NCI-H1694 treated with DMSO at 0.1 percent for 48 hours (cell line): ENCODE measurements at places on chromosomes 5 and 9.

DNA sequence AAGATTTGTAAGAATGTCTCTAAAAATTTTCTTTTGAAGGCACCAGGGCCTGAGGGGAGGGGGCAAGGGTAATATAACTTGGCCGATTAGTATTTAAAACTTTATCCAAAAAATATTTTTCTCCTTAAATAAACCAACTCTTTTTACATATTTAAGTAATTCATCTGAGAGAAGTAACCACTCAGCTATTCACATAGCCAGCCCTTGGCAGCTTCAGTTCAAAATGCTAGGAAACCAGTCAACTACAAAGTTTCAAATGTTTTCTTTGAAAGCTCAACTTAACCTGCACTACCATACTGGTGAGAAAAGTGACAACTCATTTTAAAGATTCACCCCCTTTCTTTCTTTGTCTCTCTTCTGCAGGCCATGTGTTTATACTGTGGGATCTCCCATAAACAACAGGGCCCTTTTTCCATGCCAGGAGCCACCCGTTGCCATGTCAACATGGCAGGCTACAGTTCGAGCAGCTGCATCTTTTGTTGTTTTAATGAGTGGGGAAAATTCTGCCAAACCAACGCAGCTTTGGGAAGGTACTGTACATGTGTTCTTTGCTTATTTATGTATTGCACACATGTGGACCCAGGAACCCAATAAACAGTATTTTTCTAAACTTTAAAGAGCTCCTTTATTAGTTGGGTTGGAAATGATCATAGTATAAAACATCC lies 46.3 kb downstream of the AOPEP start:
- DNase-seq, result peak; percentile 62

DNA sequence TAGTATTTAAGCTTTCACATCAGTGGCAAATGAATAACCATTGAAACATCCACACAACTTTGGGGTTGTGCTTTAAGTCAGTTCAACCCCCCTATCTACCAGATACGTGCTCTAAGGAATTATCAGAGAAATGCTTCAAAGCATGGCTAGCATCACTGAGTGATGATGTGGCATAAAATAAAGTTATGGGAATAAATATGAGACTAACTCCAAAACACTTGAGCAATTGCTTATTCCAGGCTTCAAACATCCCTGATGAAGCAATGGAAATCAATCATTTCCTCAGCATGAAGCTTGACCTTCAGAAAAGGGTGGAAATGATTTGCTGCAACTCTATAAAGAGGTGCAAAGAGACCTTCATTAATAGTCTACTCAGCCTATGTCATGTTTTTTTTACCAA lies 292.0 kb upstream of the SMC2 start:
- no peak for DNase-seq

- no peak for DNase-seq
Measured at GRCh38 chr5:56480705-56481427, 247.7 kb upstream of the ANKRD55 start.

- no peak for DNase-seq
Measured at GRCh38 chr5:84091127-84091799, 293.4 kb downstream of the EDIL3 start.

DNA sequence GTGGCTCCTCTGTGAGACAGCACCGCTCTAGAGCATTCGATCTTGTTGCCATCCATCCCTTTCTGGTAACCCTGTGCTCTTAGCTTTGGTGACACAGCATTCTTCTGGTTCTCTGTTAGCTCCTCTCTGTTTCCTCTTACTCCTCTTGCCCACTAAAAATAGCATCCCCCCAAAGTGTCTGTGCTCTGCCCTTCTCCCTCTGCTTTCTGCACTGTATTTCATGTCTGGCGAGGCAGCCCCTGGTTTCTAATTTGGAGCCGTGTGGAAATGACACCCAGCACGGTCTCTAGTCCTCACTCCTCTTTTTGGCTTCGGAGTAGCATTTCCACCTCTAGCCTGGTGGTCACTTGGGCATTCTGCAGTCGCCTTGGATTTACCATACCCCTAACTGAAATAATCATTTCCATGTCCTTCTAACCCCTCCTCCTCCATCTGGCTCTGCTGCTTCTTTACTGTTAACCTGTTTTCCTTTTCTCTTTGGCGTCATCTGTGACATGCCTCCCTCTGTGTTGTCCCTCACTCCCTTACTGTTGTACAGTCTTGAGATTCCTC lies 23.8 kb downstream of the NPR3 start:
- DNase-seq, result no peak

- no peak for DNase-seq
Measured at GRCh38 chr9:110440172-110440571, 102.5 kb upstream of the TXNDC8 start.

GRCh38 chr9:70407081-70407503 lies 7.4 kb downstream of the KLF9 start:
- no peak for DNase-seq

- DNase-seq, result no peak
Measured at GRCh38 chr9:97761879-97762278, 64.7 kb upstream of the XPA start.

- DNase-seq, result no peak
Measured at GRCh38 chr9:126456441-126457174, 130.0 kb downstream of the MVB12B start.

GRCh38 chr5:76789991-76790581 lies 28.7 kb upstream of the F2RL1 start:
- no peak for DNase-seq

DNA sequence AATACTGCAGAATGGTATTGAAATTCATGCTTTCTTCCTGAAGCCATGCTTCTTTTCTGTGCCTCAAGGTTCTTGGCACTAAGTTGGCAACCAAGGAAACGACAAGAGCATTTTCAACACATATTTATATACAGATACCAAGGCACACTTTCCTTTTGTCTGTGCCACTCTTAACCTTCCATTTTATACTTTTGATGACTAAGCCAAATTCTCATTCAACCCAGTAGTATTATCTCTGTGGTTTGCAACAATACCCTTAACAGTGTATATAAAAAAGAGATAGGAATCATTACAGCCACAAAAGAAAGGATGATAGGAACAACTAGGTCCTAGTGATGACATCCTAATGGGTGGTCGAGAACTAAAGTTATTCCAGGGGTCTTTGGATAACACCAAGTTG lies 36.0 kb upstream of the TYRP1 start:
- DNase-seq, result no peak

DNA sequence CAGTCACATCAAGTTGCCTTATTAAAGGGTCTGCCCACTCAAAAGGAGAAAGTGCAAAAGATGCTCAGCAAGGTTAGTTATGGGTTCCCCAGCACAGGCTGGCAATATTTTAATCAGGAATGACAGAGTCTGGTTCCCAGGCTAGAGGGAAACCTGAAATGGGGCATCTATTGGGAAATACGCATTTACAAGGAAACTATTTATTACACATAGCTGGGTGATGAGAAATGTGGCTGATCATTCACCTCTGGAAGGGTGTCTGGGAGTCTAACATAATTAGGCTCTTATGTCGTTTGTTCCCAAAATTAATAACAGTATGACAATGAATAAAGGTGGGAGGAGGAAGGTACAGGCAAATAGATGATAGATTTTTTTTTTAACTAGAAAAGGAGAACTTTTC lies 314.7 kb downstream of the ENC1 start:
- DNase-seq, result no peak

DNA sequence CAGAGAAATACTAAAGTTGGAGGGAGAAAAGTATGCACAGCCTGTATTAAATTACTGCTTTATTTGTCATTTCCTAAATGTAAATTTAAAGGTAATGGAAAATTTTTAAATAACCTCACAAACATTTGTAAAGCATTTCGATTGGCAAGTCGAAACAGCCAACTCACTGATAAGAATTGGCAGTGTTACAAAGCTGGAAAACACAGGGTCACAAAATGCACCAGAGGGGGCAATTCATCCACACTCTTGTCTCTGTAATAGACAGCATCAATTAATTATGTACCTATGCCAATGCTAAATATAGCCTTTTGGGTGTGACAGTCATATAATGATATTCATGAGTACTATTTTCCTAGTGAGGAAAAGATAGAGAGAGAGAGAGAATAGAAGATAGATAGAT lies 140.6 kb upstream of the PRLR start:
- DNase-seq, result no peak

GRCh38 chr5:91095786-91096385 lies 287.2 kb downstream of the ARRDC3 start:
- DNase-seq, result no peak

GRCh38 chr9:102922526-102922925 lies 72.6 kb upstream of the CYLC2 start:
- no peak for DNase-seq

- no peak for DNase-seq
Measured at GRCh38 chr5:150613991-150614660, 26.3 kb upstream of the SYNPO start.

- no peak for DNase-seq
Measured at GRCh38 chr9:98993570-98993945, 49.9 kb downstream of the COL15A1 start.

DNA sequence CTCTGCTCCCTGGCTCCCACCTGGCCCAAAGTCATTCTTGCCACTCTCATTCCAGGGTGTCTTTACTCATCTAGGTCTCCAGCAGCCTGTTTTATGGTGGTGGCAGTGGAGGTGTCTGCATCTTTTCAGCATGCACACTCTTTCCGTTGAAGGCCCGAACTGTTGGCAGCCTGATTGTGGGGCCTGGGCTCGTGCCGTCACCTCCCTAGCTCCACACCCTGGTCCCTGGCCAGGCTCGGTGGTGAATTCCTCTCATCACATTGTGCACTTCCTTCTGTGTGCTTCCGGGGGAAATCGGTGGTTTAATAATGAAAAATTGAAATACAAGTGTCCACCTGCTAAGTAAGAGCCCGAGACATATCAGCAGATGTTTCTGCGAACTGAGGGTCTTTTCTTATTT lies 214.3 kb downstream of the TRIO start:
- DNase-seq, result no peak

DNA sequence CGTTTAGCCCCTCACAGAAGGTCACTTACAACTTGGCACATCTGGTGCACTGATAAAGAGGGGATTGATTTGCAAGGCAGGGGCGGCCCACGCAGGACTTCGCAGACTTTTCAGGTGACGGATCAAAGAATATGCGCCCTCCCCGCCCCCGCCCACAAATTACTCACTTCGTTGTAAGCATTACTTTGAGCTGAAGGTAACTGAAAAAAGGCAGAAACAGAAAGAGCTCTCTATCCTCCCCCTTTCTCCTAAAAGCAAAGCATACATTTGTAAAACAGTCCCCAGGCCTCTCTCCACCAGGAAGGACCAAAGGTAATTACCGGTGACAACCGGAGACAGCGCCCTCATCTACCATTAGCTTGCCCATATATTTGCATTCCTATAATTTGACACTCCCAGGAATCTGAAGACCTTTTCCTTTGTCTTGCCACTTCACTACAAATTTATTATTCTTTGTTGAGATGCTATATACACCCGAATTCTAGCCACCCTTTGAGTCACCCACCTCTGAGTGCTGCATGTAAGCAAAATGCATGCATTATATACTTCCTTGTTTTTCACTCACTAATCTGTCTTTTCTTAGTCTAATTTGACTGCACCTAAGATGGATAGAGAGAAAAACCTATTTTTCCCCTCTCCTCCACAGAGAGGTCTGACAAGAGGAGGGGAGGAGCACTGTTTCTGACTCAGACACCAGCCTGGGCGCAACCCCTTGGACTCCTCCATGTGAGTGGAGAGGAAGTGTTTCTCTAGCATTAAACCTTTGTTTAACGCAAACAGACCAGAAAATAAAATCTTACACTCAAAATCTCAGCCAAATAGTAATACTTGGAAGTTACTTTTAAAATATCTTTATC lies 74.7 kb upstream of the SPIN1 start:
- DNase-seq, result no peak

- no peak for DNase-seq
Measured at GRCh38 chr5:102771435-102771834, 16.3 kb downstream of the PAM start.

- DNase-seq, result no peak
Measured at GRCh38 chr9:96587338-96588315, 32.0 kb downstream of the CDC14B start.

DNA sequence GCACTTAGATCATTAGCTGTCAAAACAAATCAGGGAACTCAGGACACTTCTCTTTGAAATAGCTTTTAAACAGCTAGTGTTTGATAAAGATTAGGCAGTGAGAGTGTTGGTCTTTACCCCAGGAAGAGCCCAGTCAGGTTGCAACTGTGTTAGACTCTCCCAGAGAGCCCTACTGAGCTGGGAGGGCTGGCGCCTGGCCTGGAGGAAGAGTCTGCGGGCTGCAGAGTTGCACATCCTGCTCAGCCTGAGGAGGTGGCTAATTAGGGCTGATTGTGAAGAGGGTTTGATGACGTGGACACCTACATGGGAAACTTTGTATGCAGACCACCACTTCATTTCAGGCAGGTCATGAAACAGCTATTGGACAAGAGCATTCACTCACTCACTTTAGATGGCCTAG lies 112.0 kb downstream of the TMEM174 start:
- DNase-seq, result no peak

- no peak for DNase-seq
Measured at GRCh38 chr9:127698386-127698785, 8.4 kb upstream of the CFAP157 start.

DNA sequence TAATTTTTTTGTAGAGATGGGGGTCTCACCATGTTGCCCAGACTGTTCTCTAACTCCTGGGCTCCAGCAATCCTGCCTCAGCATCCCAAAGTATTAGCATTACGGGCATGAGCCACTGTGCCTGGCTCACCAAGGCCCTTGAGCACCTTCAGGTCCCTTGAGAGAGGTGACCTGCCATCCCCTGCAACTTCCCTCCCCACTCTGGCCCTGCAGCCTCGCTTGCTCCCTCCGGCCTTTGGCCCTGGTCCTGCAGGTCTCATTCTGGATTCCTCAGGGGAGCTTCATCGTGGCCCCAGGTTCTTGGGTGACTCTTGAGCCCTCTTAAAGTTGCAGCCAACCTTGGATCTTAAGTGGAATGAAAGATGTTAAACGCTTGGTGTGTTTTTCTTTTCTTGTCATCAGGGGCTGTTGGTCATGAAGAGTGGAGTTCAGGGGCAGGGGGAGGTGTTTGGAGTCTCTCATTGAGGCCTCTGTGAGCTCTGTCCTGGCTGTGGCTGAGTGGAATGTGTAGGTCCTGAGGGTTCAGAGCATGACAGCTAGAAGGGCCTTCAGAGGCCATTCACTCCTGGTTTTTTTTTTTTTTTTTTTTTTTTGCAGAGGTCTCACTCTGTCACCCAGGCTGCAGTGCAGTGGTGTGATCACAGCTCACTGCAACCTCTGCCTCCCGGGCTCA lies 33.0 kb downstream of the PPARGC1B start:
- DNase-seq, result no peak

- DNase-seq, result no peak
Measured at GRCh38 chr9:7977586-7977985, 178.0 kb upstream of the DMAC1 start.

DNA sequence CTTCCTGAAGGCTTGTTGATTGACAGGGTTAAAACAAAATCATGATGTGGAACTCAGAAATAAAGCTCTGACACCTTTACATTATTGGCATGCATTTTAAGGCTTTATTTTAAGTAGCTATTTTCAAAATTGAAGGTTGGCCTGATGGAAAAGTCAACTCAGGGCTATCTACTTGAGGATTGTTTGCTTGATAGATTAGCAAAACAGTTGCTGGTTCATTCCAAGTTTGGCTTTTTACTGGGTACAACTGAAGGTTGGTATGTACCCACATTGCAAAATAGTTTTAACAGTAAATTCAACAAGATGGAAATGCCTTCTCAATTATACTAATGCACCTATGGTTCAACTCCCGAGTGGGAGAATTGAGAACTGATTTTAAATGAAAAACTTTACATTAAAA lies 161.8 kb upstream of the ELL2 start:
- no peak for DNase-seq
